T-helper 17 cell (primary cell): ENCODE measurements at places on chromosomes 6 and 20.
A peak's percentile ranks its signal among the peaks of the same experiment; 100 is the strongest.

- H3K4me3 ChIP-seq: no peak overlapping the region
- DNase-seq: no peak
Observed at GRCh38 chr6:22682979-22683378, 113.6 kb downstream of the HDGFL1 start.

DNA sequence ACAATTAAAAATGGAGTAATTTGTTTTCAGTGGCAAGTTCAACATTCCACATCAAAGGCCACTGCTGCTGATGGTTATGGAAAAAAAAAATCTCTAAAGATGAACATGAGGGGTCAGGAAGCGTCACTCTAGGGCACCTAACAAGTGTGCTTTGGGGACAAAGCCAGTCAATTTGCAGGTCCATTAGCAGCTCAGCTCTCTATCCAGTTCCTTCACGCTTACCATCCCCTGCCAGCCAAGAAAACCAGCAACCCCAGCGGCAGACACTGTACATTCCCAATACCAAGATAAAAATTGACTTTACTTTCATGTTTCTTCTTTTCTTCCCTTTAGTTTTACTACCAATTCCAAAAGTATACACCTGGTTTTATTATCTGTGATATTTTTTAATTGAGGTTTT lies 10.1 kb downstream of the RFX6 start:
- H3K4me3 ChIP-seq: no peak overlapping the region
- H3K4me1 ChIP-seq: no peaks in the 10 kb centered on the region
- DNase-seq: no peak
- no peaks in the 10 kb centered on the region for H3K36me3 ChIP-seq

DNA sequence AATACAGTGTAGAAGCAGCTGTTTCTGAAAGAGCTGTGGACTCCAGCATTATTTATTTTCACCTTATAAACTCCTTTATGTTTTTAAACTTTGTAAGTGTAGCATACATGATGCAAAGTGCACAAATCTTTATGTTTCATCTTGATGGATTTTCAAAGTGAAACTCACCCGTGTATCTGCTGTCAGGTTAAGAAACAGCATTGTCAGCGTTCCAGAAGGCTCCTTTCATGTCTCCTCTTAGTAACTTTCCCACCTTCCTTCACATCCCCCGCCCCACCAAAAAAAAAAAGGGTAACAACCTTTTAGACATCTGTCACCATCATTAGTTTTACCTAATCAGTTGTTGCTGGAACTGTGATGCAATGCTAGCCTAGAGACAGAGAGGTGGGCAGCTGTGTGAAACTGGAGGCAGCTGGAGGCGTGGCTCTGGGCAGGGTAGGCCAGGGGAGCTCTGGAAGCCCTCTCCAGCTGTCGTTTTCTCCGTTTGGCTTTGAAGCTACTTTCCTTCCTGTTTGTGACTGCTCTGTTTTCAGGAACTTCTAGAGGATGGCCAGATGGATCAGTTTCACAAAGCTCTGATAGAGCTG lies 7.2 kb downstream of the ACTR5 start:
- H3K36me3 ChIP-seq: peaks cover 12% of the 10 kb centered on the region
- H3K4me3 ChIP-seq: no peak overlapping the region
- H3K4me1 ChIP-seq: peaks cover 14% of the 10 kb centered on the region
- no peaks in the 10 kb centered on the region for H3K27me3 ChIP-seq

DNA sequence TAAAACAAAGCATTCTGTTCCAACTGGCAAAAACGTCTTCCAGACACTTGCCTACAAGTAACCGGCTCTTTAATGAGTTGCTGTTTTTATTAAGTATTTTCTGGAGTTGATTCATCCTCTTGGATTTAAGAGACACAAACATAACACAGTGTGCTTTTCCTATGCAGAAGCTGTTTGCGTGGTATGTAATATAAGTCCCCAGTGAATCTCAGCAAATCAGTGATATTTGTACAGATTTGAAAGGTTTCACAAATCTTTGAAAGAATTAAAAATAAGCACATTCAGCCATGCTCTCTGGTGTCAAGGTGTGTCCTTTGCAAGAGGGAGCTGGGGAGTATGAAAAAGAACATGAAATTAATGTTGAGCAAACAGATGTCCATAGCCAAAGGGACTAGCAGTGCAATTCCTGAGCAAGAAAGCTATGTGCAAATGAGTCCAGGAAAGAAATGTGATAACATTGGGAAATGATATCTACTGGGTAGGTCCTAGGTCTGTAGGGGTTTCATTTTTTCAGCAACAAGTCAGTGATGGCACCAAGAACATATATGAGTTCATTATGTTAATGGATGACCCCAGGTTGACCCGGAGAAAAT lies 170.1 kb upstream of the PHACTR1 start:
- H3K4me3 ChIP-seq: no peak overlapping the region
- no peaks in the 10 kb centered on the region for H3K4me1 ChIP-seq
- no peaks in the 10 kb centered on the region for H3K36me3 ChIP-seq
- H3K27ac ChIP-seq: no peak overlapping the region

- H3K4me1 ChIP-seq: peaks cover 5% of the 10 kb centered on the region
- H3K27ac ChIP-seq: peak overlapping the region; percentile 27
- DNase-seq: no peak
- H3K4me3 ChIP-seq: no peak overlapping the region
- H3K36me3 ChIP-seq: no peaks in the 10 kb centered on the region
- no peaks in the 10 kb centered on the region for H3K27me3 ChIP-seq
Observed at GRCh38 chr6:134256862-134257261, 61.0 kb downstream of the SGK1 start.

GRCh38 chr6:45902984-45903383 lies 112.7 kb downstream of the CLIC5 start:
- H3K27me3 ChIP-seq: no peaks in the 10 kb centered on the region
- no peak overlapping the region for H3K27ac ChIP-seq
- DNase-seq: no peak
